Calu3 (cell line): ENCODE measurements at places on chromosomes 7 and 10. TPM values are rescaled to one million over a fixed set of nuclear protein-coding genes. Genes with fewer than 3 reads are reported as not detected.
A peak's percentile ranks its signal among the peaks of the same experiment; 100 is the strongest.

GRCh38 chr10:102959360-102959759, 41.3 kb downstream of the CNNM2 start:
- no peak for DNase-seq

Gene ANK3
- total RNA-seq, result 29.8 and 32.9 TPM in 2 replicates

Gene GIMAP4
- total RNA-seq, result not detected in 2 replicates

Gene BRAF
- total RNA-seq, result 31.3 and 33.3 TPM in 2 replicates

DNA sequence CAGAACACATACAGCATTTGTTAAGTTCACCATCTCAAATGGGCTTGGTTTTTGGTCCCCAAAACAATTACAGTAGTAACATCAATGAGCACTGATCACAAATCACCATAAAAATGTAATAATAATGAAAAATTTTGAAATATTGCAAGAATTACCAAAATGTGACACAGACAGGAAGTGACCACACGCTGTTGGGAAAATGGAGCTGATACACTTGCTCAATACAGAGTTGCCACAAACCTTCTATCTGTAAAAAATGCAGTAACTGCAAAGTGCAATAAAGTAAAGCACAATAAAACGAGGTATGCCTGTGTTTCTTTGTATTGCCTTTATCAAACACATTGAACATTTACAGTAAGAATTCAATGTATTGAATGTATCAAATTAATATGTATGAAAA, 262.7 kb downstream of the CTNNA3 start:
- DNase-seq, result no peak

GRCh38 chr7:29435167-29435566, 128.5 kb upstream of the PRR15 start:
- DNase-seq, result no peak

GRCh38 chr7:22399091-22399490, 42.1 kb upstream of the RAPGEF5 start:
- DNase-seq, result no peak

Gene ZNF239
- total RNA-seq, result 10.8 and 10.9 TPM in 2 replicates

DNA sequence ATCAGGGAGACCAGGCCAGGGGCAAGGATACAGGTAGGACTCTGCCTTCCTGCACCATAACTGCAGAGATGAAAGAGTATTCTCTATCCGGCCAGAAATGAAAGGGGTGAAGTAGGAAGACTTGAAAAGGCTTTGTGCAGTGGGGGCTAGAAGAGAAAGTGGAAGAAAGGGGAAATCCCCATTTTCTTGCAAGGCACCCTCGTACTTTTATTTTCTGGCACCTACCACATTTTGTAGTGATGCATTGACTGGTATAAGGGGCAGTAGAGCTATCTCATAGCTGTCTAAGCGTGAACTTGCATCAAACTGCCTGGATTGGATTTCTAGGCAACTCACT, 752 bp upstream of the CAMK2G start:
- DNase-seq, result no peak

GRCh38 chr7:15780271-15780670, 93.8 kb upstream of the MEOX2 start:
- peak; percentile 56 for DNase-seq

DNA sequence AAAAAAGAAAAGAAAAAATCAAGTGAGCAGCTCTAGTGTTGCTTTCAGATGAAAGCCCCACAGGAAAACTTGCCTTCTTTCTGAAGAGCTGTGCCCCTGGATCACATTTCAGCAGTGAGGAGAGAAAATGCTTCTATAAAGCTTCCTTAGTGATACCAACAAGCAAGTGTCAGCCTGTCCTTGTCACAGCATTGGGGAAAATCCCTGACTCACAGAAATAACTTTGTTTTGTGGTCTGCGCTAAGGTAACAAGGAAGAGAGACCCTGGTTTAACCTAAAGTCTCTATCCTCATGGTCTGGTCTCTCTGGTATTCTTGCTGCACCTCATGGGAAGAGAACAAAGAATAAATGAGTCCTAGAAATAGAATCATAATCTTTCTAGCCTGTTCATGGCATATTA, 885.2 kb upstream of the SORCS1 start:
- DNase-seq, result no peak

DNA sequence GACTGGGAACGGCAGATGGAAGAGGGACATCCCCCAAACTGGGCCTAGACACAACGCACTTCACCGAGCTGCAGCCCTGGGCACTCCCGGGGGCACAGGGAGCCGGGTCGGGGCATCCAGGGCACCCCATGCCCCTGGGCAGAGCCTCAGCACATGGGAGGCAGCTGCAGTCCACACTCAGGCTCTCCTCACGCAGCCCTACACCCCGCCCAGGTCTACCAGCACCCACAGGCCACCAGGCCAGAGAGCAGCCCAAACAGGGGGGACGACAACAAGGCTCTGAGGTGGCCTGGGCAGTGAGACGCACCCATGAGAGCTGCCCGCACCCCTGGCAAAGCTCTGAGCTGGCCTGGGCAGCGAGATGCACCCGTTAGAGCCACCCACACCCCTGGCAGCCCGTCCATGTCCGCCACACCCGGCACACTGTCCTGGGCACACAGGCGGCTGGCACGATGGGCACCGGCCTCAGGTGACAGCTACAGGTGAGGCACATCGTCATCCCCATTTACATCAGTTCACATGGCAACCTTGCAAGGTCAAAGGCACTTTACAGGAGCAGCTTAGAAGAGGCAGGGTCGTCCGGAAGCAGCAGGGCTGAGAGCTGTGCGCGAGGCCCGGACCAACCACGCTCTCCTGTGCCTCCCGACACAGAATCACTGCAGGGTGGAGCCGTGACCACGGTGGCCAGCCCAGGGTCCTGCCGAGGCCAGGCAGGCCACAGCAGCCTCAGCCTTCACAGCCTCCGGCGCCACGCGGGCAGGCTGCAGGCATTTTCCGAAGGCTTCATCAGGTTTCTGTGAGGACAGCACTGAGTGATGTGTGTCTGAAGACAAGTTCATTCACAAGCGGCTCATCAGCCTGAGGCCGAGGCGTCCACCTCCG, 228.6 kb downstream of the MAD1L1 start:
- DNase-seq, result no peak

- DNase-seq, result no peak
Measured at GRCh38 chr10:103746598-103746997, 108.8 kb downstream of the SH3PXD2A start.

- DNase-seq, result no peak
Measured at GRCh38 chr10:101000127-101000914, 713 bp downstream of the LZTS2 start.

Gene PALS2
- 70.5 and 88.8 TPM in 2 replicates for total RNA-seq

- DNase-seq, result no peak
Measured at GRCh38 chr7:55588976-55589604, 16.8 kb upstream of the VOPP1 start.

GRCh38 chr10:67239864-67240497, 314.1 kb downstream of the LRRTM3 start:
- no peak for DNase-seq
